ENCODE measurements at places on chromosomes 5 and 9.

- DNase-seq, result peak; percentile 24
Observed at GRCh38 chr5:150846654-150847333, 473 bp downstream of the IRGM start.

DNA sequence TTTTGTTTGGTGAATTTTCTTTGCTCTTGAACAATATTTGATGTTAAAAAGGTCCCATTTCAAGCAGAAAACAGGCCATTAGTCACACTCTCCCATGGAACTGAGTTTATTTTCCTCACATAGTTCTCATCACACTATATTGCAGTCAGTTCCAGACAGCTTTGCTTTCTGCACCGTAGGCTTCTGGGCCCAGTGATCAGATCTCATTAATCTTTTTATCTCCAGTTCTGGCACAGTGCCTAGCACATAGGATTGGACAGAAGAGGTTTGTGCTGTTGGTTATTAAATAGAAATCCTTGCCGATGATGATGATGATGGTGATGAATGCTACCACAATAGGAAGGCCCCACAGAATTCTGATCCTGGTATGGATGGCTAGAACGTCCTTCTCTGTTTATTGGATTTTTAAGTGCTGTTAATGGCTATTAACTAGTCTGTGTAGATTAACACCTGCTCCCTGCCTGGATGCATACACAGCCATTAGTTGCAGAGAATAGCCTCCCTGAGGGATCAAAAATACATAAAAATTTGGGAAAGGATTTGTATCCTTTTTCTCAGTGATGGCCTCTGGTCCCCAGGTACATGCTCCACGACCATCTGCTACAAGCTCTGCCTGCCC lies 52.0 kb upstream of the NTRK2 start:
- no peak for DNase-seq

DNA sequence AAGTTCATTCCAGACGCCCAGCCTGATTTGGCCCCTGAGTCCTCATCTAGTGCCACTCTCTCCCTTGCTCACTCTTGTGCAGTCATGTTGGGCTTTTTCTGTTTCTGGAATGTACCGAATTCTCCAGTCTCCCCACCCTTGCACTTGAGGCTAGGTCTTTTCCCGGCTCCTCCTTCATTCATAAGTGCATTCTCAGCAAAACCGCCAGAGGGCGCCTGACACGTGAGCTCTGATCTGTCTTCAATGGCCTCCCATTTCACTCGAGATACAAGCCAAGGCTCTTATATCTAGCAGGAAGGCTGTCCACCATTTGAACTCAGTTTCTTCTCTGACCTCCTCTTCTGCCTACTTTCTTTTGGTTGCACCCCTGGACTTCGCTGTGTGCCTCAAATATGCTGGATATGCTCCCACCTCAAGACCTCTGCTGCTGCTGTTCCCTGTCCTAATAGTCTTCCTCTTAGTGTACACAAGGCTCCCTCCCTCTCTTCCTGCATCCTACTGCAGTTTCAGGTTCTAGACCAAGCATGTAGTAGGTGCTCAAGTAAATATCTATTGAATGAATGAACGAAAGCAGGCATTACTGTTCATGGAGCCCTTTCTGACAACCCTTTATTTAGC lies 568.1 kb upstream of the WWC1 start:
- no peak for DNase-seq

- DNase-seq, result no peak
Observed at GRCh38 chr5:3226196-3226920, 369.3 kb upstream of the IRX1 start.

DNA sequence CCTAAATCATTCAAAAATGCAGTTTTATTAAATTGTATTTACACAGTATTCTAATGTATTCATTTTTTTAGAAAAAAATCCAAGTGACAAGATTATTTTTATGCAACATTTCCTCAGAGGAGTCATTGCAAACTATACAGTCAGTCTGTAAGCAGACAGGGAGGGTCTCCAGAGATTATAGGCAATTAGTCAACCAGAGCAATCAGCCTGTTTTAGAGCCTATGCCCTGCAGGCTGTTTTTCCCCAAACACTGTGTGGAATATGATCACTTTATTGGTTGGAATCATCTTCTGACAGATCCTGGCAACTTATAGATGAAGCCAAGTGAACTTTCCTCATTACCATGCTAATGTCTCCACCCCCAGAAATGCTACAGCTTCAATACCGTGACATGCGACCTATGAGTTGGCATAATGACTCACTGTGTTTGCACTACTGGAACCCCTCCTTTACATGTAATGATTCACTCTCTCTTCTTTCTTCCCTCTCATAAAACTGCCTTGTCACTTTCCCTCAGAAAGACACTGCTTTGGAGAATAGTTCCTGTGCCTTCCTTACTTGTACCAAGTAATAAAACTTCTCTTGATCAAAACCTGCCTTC lies 577.7 kb upstream of the FTMT start:
- DNase-seq, result no peak

- DNase-seq, result peak; percentile 70
Observed at GRCh38 chr9:37784616-37785483, at the start of gene EXOSC3. Gene EXOSC3 (minus strand): TSS chr9:37785064. CDS start chr9:37785044, 20 bp downstream.

DNA sequence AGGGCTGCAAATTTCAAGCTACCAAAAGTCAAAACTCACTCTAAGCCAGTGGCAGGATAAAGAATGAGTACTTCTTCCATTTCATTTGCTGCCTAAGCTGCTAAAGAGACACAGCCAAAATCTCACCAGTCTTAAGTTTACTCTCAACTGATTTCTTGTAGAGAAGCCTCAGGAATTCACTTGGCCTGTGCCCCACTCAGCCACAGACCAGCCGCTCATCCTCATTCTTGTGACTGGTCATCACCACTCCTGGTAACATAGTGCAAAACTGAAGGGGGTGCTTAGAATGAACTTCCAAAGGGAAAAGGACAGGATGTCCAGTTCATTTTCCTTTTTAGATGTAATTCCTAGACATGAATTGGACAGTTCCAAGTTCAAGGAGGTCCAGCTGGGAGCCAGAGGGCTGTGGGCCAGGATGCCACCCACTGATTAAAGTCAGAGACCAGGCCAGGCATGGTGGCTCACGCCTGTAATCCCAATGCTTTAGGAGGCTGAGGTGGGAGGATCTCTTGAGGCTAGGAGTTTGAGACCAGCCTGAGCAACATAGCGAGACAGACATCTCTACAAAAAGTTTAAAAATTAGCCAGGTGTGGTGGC lies 72.7 kb upstream of the RANBP3L start:
- DNase-seq, result no peak

DNA sequence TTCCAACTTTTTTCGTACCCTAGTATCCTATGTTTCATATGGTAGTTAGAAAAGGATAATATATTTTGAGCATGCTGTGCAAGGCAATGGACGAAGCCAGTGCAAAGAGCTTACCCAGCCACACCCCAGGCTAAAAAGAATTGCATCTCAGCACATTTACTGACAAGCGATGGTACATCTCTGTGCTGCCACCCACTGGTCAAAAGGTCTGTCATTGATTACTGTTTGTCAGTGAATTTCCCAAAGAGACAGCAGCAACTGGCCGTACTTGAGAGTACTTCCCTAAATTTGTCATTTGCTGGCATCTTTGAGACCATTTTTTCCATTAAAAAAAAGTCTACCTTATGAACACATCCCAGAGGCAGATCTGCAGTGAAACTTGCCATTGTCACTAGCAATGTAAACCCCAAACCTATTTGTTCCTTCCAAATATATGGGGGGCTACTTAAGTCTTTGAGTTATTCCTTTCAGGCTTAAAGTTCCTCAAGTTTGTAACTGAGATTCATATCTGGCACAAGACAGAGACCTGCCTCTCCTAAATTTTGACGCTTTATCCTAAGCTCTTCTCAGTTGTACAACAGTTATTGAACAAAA lies 184.3 kb downstream of the CTNND2 start:
- DNase-seq, result no peak

- DNase-seq, result no peak
Observed at GRCh38 chr5:14286574-14287421, 143.7 kb downstream of the TRIO start.

DNA sequence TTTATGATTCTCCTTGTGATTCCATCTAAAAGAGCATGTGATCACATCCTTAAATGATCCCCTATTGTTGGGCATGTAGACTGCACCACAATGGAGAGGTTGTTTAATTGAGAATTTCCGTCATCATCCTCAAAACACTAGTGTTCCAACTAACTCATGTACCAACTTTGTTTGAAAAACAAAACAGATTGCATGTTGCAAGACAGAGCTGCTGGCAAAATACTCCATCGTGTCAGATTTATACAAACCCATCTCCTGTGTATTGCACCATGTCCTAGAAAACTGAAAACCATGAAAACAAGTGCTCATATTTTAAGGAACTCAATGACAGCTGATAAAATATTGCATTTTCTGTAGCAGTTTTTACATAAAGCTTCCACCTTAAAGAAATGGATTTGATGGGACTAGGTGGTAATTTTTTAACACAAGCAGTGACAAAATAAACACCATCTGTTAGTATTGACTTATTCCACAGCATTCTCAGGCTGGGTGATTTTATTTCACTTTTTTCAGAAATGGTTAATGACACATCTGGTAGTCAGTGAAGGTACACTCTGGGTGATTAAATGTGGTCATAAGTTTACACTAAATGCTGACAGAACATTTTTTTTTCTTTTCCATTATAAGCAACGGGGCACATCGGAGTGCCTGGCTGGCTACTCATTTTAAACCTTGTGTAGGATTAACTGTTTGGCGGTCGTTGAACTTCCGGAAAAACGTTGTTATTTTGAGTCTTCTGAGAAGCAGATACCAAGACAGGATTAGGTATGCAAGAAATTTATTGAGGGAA lies 602.9 kb upstream of the WWC1 start:
- DNase-seq, result no peak

DNA sequence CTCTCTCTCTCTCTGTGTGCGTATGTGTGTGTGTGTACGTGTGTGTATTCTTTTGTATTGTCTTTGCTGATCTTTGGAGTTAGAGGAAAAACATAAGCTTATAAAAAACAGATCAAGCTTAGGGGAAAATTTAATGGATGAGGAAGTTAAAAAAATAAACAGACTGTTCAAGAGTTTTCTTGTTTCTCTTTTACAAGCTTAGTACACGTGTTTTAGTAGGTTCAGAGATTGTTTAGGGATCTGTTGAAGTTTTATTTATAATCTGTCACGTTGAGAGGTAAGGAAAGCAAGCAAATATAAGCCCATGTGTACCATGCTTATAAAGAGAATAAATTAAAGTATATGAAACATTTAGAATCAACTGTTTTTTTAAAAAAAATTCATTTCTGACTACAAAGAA lies 1470.3 kb upstream of the NUDT12 start:
- DNase-seq, result no peak

- DNase-seq, result no peak
Observed at GRCh38 chr9:99680191-99680590, 141.5 kb upstream of the NR4A3 start.
